Activated naive CD4-positive, alpha-beta T cell treated with anti-CD3 and anti-CD28 coated beads for 36 hours (primary cell): ENCODE measurements at places on chromosomes 2 and 18. TPM values are rescaled to one million over a fixed set of nuclear protein-coding genes. Genes with fewer than 3 reads are reported as not detected.
A peak's percentile ranks its signal among the peaks of the same experiment; 100 is the strongest.

DNA sequence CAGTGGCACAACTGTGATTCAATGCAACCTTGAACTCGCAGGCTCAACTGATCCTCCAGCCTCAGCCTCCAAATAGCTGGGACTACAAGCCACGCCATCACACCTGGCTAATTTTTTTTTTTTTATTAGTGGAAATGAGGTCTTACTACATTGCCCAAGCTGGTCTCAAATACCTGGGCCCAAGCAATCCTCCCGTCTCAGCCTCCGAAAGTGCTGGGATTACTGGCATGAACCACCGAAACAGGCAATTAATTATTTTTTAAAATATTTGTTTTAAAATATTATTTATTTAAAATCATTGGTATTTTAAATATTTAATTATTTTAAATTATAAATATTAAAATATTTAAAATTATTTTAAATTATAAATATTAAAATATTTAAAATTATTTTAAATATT lies 24.5 kb downstream of the SRBD1 start:
- no peak overlapping the region for H3K27ac ChIP-seq
- no peak overlapping the region for H3K4me3 ChIP-seq
- H3K36me3 ChIP-seq, result peaks cover 14% of the 10 kb centered on the region

GRCh38 chr18:62784338-62784965 lies 69.1 kb downstream of the PHLPP1 start:
- H3K36me3 ChIP-seq, result no peaks in the 10 kb centered on the region
- peaks cover 5% of the 10 kb centered on the region for H3K27me3 ChIP-seq
- no peak for DNase-seq
- H3K27ac ChIP-seq, result peak overlapping the region; percentile 2
- no peak overlapping the region for H3K4me3 ChIP-seq

- no peak overlapping the region for H3K4me3 ChIP-seq
- no peaks in the 10 kb centered on the region for H3K36me3 ChIP-seq
- H3K27me3 ChIP-seq, result no peaks in the 10 kb centered on the region
- no peak overlapping the region for H3K27ac ChIP-seq
- no peaks in the 10 kb centered on the region for H3K4me1 ChIP-seq
These were observed 471.4 kb upstream of the REG3G start for GRCh38 chr2:78553866-78554647.

DNA sequence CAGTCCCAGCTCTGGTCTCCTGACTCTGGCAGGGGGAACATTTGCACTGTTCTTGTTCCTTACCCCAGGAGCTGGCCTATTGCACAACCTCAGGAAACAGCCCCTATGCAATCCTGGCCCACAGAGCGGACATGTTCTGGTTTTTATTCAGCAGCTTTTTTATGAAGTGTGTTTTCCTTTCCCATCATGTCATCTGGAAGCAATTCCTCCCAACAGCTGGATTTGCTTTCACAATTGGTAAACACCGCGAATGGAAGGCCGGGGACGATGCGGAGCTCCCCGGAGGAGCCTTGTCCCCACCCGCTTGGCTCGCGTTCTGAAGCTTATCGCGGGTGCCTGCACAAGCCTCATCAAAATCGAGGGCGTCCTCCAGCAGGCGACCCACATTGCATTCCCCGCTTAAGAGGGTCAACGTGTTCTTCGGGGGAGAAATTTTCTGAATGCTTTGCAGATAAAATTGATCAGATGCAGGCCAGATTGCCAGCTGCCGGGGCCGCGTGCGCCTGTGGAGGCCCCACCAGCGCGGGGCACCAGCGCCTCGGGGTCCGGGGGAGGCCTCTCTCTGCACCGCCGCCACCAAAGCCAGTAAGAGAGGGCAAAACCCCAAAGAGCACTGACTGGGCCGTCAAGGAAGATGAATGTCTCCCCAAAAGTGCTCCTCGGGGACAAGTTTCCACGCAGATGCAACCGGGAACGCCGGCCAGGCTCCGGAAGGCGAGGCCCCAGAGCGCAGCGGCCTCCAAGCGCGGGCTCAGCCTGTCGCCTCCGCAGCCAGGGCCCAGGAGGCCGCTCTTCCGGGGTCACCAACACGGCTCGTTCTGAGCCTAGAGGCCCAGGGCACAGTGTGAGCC lies 60.3 kb upstream of the SP3 start:
- DNase-seq, result no peak
- H3K4me1 ChIP-seq, result peaks cover 8% of the 10 kb centered on the region

DNA sequence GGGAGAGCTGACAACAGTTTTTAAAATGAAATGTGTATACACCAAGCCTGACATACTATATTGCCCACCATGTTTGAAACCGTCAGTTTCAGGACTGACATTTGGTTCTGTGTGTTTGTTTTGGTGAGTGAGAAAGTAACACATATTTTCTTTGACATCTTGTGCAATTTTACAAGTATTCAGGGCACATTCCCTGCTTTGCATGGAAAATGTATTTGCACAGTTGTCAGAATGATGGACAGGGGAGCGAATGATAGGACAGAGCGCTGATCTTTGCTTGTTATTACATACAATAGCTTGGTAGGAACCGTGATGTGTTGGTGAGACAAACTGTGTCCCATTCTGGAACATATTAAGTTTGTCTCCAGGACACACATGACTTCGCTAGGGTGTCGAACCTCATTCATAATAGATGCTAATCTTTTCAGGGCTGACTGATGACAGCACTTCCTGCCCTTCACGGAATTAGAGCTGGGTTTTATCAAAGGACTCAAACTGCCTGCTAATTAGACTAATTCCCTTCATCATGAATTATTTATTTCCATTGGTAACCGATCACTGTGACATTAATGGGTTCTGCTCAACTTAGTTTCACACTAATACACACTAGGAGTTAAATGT lies 158.5 kb downstream of the CDCA7 start:
- DNase-seq, result no peak
- H3K4me1 ChIP-seq, result no peaks in the 10 kb centered on the region
- H3K36me3 ChIP-seq, result no peaks in the 10 kb centered on the region
- H3K27me3 ChIP-seq, result peaks cover 12% of the 10 kb centered on the region
- H3K4me3 ChIP-seq, result no peak overlapping the region

DNA sequence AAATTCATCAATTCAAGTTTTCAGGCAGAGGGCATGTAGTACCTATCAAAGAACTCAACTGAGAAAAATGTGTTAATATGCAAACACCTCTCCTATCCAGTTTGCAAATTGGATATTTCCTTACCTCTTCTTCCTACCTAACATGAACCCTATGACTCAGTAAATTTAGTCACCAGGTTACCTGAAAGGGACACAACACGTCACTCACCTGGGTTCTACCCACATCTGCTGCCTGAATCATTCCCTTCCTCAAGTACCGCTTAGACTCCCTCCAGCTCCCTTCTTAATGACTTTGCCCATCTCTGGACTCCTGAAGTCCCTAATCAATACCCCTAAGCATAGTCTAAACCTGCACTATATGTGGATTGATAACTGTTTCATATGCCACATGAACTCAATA lies 10.4 kb downstream of the ANKRD44 start:
- no peaks in the 10 kb centered on the region for H3K27me3 ChIP-seq
- peak overlapping the region; percentile 92 for H3K27ac ChIP-seq

GRCh38 chr2:64595397-64596176 lies 58.1 kb downstream of the SERTAD2 start:
- no peaks in the 10 kb centered on the region for H3K27me3 ChIP-seq
- H3K36me3 ChIP-seq, result peaks cover 12% of the 10 kb centered on the region
- no peak for DNase-seq
- H3K4me1 ChIP-seq, result peaks cover 30% of the 10 kb centered on the region

- no peak for DNase-seq
- H3K4me1 ChIP-seq, result no peaks in the 10 kb centered on the region
- no peaks in the 10 kb centered on the region for H3K36me3 ChIP-seq
- H3K4me3 ChIP-seq, result no peak overlapping the region
These were observed 36.7 kb downstream of the KIAA2012 start for GRCh38 chr2:202109737-202110184.

DNA sequence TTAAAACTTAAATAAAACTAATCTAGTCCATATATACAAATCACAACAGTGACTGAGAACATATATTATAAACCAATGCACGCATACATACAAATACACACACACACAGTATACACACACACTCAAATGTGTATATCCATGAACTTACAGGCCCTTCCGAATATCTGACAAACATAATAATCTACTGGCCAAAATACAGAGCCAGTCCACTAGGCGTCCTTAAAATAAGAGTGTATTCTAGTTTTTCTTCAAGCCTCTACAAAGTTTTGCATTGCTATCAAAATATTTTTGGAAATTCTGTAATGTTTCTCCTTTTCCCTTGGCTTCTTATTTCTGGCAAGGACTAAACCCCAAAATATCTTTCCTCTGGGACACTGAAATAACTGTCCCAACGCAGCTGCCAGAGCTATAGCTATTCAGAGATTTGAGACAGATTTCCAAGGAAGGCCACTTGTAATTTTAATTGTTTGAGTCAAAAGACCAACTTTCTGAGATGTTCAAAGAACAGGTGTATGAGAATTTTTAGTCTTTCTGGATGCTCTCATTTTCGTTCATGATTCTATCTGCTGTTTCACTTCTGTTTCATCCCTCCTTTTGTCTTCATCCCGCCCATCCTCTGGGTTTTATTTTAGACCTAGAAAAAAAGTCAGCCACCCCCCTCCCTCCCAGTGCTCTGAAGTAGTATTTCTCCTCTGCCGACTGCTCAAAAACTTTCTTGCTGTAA lies 24.1 kb upstream of the SP3 start:
- DNase-seq, result no peak
- H3K4me1 ChIP-seq, result peaks cover 16% of the 10 kb centered on the region
- H3K4me3 ChIP-seq, result no peak overlapping the region
- H3K36me3 ChIP-seq, result no peaks in the 10 kb centered on the region
- peaks cover 3% of the 10 kb centered on the region for H3K27me3 ChIP-seq
- H3K27ac ChIP-seq, result no peak overlapping the region

DNA sequence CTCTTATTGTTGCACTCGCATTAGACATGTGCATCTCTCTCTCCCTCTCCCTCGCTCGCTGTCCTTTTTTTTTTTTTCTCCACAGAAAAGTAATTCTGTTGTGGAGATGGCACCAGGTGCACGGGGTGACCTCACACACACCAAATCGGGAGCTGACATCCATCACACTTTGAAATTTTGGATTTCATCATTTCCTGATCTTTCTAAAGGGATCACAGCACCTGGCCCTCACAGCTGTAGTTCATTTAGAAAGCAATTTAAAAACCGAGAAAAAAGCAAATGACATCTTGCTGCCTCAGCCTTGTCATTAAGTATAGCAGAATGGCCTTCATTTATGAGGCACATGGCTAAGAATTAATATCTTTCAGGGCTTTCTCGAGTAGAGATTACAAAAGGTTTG lies 717.2 kb downstream of the RNF144A start:
- H3K27me3 ChIP-seq, result no peaks in the 10 kb centered on the region
- H3K4me3 ChIP-seq, result no peak overlapping the region
- no peaks in the 10 kb centered on the region for H3K36me3 ChIP-seq
- no peak for DNase-seq

DNA sequence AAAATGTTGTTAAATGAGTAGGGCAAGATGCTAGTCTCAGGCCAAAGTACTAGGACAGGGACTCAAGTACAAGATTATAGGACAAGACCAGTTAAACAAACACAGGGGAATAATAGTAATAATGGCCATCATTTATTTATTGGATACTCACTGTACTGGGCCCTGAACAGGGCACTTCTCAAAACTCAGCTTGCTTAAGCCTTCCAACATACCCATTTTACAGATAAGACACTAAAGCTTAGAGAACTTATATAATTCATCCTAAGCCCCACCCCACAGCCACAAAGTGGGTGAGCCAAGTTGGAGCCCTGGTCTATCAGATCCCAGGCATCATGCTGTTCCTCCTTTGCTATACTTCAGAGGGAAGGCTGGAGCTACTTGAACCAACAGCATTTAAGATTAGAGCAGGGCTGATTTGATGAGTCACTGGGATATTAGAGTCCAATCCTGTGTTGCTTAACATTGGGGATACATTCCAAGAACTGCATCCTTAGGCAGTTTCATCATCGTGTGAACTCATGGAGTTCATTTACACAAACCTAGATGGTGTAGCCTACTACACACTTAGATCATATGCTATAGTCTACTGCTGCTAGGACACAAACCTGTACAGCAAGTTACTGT lies 153.6 kb downstream of the MTCL1 start:
- H3K4me1 ChIP-seq, result no peaks in the 10 kb centered on the region
- no peaks in the 10 kb centered on the region for H3K36me3 ChIP-seq
- no peak for DNase-seq
- no peak overlapping the region for H3K4me3 ChIP-seq
- H3K27me3 ChIP-seq, result no peaks in the 10 kb centered on the region
- no peak overlapping the region for H3K27ac ChIP-seq

Gene MRPL53
- 117 TPM for total RNA-seq

Gene MERTK
- 0.57 TPM for total RNA-seq

Gene ACADL
- total RNA-seq, result not detected
